ENCODE measurements at places on chromosomes 3 and 15.

DNA sequence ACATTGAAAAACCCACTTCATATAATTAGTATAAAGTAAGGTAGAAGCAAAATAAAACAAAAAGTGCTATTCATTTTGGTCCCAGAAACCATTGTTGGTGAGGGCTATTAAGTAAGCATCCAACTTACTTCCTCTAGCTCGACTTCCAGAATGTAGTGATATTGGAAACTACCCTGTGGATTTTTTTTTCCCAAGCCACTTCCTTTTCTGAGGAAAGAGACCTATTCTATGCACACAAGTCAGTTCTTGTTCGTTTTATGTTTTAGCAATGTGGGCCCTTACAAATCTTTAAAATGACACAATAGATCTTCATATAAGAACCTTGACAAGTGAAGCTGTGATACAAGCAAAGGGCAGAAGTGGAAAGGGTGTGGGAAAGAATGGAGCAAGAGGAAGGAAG is 402.0 kb upstream of the TBL1XR1 start:
- DNase-seq: no peak

- DNase-seq: no peak
Measured at GRCh38 chr3:78967061-78967460, 800.7 kb downstream of the ROBO1 start.

DNA sequence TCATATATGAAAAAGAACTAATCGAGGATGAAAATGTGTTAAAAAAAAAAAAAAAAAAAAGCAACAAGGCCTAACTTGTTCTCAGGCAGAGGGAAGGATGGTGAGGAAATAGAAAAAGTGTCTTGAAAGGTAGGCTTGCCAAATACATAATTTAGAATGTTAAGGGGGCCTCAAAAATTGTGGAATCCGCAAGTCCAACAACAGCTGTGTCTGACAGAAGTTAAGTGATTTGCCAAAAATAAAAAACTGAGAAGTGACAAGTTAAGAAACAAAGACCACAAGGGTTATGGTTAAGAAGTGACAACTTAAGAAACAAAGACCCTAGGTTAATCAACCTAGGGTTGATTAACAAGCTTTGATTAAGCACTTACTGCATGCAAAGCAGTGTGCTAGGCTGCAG is 110.6 kb downstream of the P2RY1 start:
- DNase-seq: no peak

DNA sequence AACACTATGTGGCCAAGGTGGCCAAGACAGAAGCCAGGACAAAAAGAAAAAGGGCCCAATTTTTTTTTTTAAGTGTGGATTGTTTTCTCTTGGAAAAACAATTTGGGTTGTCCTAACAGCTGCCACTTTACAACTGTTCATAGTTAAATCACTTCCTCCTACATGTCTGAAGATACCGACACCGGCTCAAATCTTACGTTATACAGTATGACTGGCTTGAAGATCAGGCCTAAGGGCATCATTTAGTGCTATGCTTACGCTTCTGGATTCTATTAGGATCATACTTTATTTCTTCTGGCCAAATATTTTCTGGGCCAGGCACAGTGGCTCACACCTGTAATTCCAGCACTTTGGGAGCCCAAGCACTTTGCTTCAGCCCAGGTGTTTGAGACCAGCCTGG is 404.4 kb downstream of the MECOM start:
- no peak for DNase-seq

- DNase-seq: no peak
Measured at GRCh38 chr15:87564681-87565080, 691.9 kb downstream of the NTRK3 start.

GRCh38 chr3:158297940-158298339 is 188.1 kb downstream of the RSRC1 start:
- no peak for DNase-seq

DNA sequence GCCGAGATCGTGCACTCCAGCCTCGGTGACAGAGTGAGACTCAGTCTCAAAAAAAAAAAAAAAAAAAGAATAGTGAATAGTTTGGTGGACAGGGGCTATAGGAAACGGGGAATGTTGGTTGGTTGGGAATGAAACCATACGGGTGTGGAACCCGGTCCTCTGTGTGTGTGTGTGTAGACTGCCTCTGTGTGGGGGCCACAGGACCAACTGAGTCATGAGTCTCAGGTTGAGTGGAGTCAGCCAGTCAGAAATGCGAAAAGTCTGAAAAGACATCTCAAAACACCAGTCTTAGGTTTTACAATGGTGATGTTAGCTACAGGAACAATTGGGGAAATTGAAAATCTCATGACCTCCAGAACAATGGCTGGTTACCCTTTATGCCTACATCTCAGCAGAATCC is 44.5 kb downstream of the ZDHHC19 start:
- DNase-seq: no peak

GRCh38 chr15:32956006-32956405 is 238.2 kb downstream of the GREM1 start:
- no peak for DNase-seq

DNA sequence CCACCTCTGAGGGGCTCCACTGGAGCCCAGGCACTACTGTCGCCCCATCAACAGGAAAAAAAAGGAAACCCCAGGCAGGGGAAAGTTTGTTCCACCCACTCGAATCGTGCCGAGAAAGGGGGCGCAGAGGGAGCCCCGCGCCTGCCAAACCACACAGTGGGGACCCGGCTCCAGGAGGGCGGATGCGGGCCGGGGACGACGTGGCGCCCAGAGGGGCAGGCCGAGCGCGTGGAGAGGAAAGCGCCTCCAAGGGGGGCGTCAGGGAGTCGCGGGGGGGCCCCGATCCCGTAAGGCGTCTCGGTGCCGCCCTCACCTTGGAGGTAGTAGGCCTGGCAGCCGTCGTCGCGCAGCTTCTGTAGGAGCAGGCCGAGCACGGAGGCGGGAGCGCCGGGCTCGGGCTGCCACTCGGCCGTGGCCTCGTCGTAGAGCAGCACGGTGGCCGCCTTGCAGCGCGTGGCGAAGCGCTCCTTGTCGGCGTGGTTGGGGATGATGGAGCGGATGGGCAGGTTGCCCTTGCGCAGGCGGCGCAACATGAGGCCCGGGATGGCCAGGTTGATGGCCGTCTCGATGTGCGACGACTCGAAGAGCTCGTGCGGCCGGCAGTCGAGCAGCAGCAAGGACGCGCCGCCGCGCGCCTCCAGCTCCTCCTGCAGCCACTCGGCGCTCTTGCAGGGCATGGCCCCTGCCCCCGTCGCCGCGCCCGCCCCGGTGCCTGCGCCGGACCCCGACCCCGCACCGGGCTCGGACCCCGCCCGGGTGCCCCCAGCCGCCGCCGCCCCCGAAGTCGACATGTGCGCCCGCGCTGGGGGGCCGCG is 627 bp downstream of the DUSP7 start:
- no peak for DNase-seq

GRCh38 chr15:82263350-82263749 is 732 bp downstream of the SAXO2 start:
- DNase-seq: no peak

- no peak for DNase-seq
Measured at GRCh38 chr15:61201322-61201721, 27.8 kb downstream of the RORA start.

GRCh38 chr15:61229883-61230180 is 730 bp upstream of the RORA start:
- no peak for DNase-seq

GRCh38 chr15:56795502-56795901 is 62.2 kb upstream of the ZNF280D start:
- no peak for DNase-seq

- DNase-seq: no peak
Measured at GRCh38 chr15:99433026-99433756, 132.6 kb upstream of the MEF2A start.

GRCh38 chr15:50225938-50226337 is 39.6 kb downstream of the HDC start:
- DNase-seq: no peak

DNA sequence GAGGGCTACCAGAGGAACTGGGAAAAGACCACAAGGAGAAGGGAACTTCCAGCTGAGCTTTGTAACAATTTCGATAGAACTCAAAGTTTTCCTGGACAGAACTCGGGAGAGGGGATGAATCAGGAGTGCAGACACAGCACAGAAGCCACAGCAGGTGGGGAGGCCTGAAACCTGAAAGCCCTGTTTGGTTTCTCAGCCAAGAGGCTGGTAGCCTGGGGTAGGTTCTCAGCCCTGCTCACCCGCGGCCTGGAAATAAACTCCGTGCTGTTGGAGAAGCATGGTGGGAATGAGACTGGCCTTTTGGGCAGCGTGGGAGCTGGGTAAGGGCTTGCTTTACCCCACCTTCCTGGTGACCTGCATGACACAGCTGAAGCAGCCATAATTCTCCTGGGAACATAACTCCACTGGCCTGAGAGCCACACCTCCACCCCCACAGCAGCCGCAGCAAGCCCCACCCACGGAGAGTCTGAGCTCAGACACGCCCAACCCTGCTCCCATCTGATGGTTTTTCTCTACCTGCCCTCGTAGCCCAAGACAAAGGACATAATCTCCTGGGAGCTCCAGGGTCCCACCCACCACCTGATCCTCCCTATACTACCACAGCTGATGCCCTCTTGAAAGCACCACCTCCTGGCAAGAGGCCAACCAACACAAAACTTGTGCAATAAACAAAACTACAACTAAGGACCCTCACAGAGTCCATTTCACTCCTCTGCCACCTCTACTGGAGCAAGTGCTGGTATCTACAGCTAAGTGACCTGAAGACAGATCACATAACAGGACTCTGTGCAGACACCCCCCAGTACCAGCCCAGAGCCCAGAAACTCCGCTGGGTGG is 52.5 kb upstream of the CHRM5 start:
- DNase-seq: no peak

- DNase-seq: no peak
Measured at GRCh38 chr3:69695443-69695842, 43.8 kb upstream of the MITF start.

GRCh38 chr3:25386686-25387255 is 41.3 kb upstream of the RARB start:
- no peak for DNase-seq

GRCh38 chr15:68558318-68559305 is 20.2 kb upstream of the CORO2B start:
- DNase-seq: no peak

DNA sequence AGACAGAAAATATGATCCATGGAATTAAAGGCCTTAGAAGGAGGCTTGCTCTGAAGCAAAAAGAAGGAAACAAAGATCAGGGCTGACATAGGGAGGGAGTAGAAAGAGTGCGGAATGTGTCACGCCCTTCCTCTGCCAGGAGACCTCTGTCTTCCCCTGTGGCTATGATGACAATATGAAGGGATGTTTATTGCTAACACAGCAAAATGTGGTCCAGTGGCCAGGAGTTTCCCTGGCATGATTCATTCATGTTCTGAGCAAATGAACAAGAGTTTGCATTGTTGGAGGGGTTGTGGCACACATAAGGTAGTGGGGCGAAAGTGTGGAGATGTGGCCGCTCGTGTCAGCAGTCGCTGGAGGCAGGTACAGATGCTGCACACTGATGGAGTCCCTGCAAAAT is 169.4 kb downstream of the SHQ1 start:
- no peak for DNase-seq

DNA sequence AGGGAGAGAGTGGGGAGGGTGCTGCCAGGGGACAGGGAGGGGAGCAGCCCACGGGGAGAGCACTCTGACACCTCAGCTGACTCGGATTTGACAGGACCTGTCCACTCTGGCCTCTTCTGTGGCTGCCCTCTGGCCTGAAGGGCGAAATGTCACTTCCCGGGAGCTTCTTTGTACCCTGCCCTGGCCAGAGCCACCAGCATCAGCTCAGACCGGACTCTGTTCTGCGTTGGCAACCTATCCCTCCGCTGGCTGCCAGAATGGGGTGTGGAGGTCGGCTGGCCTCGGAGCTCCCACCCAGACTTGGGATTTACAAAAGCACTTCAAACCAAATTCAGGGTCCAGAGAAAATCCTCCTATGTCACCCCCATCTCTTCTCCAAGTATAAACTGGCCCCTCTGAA is 336.7 kb upstream of the FRG2C start:
- no peak for DNase-seq

GRCh38 chr3:175246766-175247165 is 387.6 kb downstream of the NAALADL2 start:
- no peak for DNase-seq

GRCh38 chr15:37536967-37537605 is 397.4 kb upstream of the TMCO5A start:
- no peak for DNase-seq

DNA sequence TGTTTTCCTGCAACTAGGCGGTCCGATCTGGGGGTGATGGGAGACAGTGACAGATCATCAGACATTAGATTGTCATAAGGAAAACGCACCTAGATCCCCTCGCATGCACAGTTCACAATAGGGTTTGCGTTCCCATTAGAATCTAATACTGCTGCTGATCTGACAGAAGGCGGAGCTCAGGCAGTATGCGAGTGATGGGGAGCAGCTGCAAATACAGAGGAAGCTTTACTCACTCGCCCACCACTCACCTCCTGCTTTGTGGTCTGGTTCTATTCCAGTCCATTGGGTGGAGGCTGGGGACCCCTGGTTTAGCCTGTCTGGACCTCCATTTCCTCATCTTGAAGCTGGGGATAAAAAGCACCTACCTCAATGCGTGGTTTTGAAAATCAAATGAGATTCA is 437.5 kb upstream of the PROK2 start:
- DNase-seq: no peak

DNA sequence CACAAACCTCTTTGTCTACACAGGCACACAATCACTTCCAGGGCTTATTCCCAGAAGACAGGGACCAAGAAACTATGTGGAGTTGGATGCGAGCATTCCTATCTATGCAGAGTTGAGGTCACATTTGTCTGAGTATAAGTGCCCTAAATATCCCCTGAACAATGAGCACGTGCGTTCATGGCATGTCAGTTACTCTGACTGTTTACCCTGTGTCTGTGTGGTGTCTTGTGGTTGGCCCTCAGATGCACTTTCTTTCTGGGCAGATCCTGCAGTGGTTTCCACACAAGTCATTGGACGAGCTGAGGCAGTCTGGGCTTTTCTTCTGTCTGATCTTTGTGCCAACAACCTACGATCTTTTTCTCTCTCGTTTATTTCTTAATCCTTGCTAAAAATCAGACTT is 134.5 kb downstream of the FBN1 start:
- DNase-seq: no peak

- no peak for DNase-seq
Measured at GRCh38 chr3:16468002-16468335, 45.5 kb downstream of the RFTN1 start.

- DNase-seq: no peak
Measured at GRCh38 chr15:41203395-41203794, 27.2 kb downstream of the EXD1 start.

DNA sequence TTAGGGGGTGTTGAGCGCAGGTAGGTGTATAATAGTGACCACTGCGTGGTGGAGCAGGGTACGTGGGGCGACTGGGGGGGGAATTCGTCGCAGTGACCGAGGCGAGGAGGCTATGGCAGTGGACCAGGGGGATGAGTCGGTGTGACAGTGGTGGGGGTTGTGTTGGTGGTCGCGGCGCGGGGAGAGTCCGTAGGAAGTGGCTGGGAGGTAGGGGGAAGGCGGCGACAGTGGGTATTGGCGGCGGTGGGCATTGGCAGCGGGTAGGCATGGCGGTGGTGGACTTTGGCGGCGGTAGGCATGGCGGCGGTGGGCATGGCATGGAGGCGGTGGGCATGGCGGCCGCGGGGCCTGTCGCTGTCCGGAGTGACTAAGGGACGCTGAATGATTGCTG is 739 bp downstream of the SNRPN start:
- DNase-seq: peak; percentile 6

GRCh38 chr3:46715507-46716175 is 2.0 kb downstream of the PRSS50 start:
- DNase-seq: no peak

- no peak for DNase-seq
Measured at GRCh38 chr3:186502138-186502948, 41.8 kb downstream of the CRYGS start.

Data from stimulated activated CD8-positive, alpha-beta memory T cell treated with anti-CD3 and anti-CD28 coated beads, Interleukin-7, amount 100 ng/mL, for 4 hours (primary cell).